ENCODE measurements at places on chromosomes 12 and 14.

DNA sequence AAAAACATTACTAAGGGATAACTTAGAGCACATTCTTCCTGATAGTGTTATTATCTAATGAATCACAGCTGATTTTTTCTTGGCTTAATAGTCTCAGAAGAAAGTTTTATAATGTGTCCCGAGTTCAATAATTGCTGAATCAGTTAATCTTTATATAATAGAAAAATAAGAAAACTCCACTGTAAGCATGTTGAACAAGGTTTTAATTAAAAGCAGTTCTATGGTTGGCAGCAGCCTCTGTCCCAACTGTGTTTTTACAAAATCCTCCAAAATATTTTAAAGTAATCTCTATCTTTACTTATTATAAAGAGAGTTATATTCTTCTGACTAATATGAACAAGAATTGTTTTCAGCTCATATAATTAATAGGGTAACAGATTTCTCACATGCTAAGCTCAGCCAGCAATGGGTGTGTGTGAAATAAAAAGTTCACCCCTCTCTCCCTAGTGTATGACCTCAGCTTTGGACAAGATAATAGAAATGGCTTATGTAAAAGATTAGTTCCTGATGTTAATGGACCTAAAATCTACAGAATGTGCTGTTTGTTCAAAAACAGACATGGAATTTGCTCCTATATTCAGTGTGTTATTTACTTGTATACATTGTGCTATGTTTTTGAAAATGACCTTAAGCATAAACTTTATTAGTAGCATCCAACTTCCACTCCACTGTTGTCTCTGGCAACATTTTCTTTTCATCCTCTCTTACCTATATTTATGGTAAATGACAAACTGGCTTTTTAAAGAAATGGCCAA lies 67.1 kb upstream of the DCN start:
- no peak for DNase-seq

- DNase-seq: no peak
These were observed 282.2 kb upstream of the FAR2 start for GRCh38 chr12:28866715-28867503.

DNA sequence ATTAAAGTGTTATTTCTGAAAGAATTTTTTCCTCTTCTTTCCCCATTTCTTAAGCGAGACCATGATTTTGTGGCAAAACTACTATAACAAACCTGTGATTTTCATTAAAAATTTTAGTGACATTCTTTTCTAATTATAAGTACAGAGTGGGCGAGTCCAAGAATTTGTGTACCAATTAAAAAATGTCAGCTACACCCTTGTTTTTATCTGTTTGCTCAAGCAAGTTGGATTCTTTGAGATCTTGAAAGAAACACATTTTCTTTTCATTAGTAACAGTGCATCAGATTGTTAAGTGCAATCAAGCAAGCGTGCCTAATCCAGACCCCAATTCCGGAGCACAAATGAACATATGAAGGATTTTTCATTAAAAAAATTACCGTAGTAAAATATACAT lies 338.8 kb upstream of the DDHD1 start:
- no peak for DNase-seq

GRCh38 chr12:91278126-91278525 lies 95.5 kb upstream of the DCN start:
- no peak for DNase-seq

- no peak for DNase-seq
These were observed 39.6 kb downstream of the CHST11 start for GRCh38 chr12:104496336-104496735.

- DNase-seq: no peak
These were observed 215.9 kb upstream of the BMP4 start for GRCh38 chr14:54172562-54172961.

GRCh38 chr14:41062826-41063225 lies 543.9 kb upstream of the LRFN5 start:
- no peak for DNase-seq

DNA sequence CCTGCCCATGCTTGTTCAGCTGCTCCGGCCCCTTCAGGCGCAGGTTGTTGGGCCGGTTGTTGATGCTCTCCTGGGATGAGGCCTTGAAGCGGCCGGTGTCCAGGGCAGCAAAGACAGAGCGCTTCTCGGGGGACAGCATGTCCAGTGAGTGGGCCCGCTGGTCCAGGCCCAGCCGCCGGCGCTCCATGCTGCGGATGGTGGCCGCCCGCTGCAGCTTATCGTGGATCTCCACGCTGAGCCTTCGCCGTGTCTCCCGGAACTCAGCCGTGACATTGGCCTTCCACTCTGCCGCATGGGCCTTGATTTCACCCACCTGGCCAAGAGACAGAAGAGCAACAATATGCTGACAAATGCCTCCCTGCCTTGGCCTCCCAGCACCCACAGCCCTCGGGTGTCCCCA lies 137.2 kb downstream of the KCNK10 start:
- DNase-seq: no peak

DNA sequence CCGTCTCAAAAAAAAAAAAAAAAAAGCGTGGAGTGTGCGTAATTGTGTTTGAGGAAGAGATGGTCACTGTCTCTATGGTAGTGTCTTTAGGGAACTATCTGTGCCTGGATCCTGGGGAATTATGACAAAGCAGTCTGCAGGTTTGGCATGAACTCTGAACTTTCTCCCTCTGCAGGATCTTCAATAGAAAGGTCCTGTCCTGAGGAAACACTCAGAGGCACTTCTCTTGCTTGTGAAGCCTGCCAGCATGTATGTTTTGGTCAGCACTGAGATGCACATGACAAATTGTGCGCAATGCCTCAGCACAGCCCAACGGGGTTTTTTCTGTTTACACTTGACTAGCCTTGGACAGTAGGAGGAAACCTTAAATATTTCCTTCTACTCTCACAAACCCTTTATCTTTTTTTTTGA lies 46.6 kb downstream of the ATF7 start:
- no peak for DNase-seq

GRCh38 chr12:108482717-108483212 lies 32.3 kb upstream of the FICD start:
- no peak for DNase-seq

DNA sequence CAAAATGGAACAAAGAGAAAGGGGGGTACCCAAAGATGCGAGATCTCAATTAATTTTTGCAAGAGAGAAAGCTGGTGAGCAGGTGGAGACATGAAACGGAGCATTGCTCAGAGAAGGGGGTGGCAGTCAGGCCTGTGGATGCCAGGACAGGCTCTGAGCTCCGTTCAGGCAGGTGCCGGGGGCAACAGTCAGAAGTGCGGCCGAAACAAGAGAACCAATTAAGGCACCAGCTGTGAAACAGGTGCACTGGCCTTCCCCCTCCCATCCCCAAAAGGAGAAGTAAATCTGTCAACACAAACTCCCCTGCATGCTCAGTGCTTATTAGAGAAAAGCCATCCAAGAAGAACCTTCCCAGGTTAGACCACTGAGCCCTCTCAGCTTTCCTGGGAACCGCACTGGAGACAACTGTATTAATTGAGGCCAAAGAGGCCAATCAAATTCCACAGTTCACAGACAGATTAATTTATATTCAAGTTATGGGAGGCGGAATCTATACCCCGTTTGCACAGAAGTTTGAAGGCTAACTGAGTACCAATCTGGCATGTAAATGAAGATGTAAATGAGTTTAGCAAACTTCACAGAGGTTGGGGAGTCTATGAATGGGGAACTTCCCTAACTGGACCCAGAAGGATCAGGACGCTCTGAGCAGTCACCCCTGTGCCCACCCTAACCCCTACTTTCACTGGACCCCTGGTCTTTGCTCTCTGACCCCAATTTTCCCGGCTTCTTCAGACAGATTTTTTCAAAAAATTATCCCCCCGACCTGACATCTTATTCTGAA lies 20.9 kb downstream of the OAS2 start:
- no peak for DNase-seq

- no peak for DNase-seq
These were observed 323.1 kb upstream of the FBXO33 start for GRCh38 chr14:39755269-39755878.

GRCh38 chr12:86948851-86949250 lies 692.7 kb upstream of the MGAT4C start:
- no peak for DNase-seq

GRCh38 chr12:104682790-104683279 lies 226.1 kb downstream of the CHST11 start:
- DNase-seq: peak; percentile 56

DNA sequence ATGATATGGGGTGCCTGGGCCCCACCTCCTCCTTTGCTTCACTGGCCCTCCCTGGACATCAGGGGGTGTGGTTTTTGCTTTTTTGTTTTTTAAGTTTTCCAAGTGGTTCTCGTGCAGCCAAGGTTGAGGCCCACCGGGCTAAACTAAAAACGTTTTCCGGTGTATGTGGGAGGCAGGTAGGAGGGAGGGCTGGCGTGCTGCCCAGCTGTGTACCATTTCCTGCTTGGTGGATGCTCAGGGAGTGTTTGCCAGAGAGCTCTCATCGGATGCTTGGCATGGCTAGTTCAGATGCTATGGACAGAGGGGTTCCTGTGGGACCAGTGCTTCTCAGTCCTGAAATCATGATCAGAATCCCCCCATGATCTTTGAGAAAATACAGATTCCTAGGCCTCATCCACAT lies 246.4 kb downstream of the CACNA1C start:
- DNase-seq: no peak

DNA sequence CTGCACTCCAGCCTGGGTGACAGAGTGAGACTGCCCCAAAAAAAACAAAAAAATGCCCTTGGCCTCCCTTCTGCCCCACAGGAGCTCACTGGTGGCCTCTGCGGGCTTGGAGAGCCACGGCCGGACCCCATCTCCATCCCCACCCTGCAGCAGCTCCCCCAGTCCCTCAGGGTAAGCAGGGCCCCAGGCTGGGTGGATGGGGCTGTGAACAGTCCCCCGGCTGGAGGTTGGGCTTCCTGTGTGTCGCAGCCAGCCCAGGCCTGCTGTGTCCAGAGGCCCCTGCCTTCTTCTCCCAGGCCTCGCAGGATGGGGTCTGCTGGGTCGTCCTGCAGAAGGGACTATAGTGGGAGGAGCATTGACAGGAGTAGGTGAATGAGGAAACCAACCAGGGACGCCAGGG lies 15.4 kb upstream of the PUS1 start:
- no peak for DNase-seq

- DNase-seq: no peak
These were observed 88.0 kb downstream of the ACADS start for GRCh38 chr12:120813588-120814153.

GRCh38 chr14:104894331-104895206 lies 29.5 kb downstream of the CEP170B start:
- no peak for DNase-seq

GRCh38 chr12:57455374-57456144 lies 452 bp downstream of the INHBE start:
- DNase-seq: no peak

DNA sequence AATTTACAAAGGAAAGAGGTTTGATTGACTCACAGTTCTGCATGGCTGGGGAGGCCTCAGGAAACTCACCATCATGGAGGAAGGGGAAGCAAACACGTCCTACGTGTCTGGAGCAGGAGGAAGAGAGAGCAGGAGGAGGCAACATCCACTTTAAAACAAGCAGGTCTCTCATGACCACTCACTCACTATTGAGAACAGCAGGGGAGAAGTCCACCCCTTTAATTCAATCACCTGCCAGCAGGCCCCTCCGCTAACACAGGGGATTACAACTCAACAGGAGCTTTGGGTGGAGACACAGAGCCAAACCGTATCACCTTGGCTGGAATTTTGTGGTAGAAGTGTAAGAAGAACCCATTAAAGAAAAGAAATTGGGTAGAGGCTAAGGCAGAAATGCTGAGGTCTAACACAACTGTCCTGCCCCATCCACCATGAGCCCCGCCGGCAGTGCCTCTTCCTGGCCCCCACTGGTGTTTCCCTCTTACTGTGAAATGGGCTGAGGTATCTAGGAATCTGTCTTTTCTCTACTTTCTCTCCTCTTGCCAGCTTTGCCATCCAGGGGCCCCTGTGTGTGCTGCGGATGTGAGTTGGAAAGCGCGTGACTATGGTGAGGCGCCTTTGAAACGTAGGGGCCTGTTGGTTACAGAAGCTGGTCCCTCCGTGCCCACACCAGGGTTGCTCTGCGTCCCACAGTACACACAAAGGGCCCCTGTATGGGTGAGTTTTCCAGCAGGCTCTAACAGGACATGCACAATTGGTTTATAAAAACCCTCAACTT lies 108.0 kb upstream of the TMEM132D start:
- DNase-seq: no peak

- no peak for DNase-seq
These were observed 42.2 kb downstream of the TAOK3 start for GRCh38 chr12:118330421-118331018.

GRCh38 chr12:13135371-13136178 lies 32.1 kb upstream of the GSG1 start:
- no peak for DNase-seq

DNA sequence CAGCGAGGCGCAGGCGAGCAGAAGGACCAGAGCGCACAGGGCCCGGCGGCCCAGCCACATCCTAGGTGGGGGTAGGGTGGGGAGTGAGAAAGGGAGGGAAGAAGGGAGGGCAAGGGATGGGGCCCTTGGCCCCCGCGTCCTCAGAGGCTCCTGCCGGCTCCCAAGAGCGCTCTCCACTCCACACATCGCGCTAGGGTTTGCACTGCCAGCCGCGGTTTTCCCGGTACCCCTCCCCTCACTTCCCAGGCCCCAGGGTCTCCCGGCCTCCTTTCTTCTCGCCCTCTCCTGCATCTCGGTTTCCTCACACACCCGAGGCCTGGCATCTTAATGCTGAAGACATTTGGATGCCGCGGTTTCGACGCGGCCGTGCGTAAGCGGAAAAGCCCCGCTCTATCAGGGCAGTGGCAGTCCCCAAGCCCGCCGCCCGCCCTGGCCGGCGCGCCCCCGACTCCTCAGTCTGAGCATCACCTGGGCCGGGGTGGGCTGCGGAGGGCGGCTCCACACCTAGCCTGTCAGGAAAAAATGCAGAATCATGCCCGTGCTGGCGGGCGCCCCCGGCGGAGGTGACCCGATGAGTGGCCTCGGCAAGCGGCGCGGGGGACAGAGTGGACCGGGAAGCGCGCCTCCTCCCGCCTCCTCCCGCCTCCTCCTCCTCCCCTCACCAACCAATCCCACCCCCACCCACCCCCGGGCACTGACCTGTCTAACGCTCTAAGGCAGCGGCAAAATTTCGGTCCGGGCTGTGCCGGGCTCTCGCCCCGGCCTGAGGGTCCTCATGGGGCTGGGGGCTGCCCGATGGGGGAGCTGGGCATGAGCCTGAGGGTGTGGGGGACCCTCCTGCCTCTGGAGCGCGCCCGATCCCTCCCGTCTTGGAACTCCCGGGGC lies 686 bp downstream of the B4GALNT1 start:
- DNase-seq: no peak

DNA sequence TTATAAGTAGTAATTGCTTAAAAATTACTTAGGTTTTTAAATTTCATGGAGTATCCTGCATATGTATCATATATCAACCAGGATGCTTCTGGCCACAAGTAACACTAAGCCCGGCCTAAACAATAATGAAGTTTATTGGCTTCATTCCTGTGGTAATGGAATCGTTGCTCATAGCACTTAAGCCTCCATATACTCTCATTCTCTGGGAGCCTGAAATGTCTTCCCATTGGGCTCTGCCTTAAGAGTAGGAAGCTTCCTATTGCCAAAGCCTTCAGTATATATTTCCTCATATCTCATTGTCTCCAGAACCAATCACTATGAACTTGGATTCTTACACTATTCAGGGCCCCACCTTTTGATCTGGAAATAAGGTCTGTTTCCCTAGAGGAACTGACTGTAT lies 83.8 kb upstream of the DNM1L start:
- DNase-seq: no peak

GRCh38 chr12:30980955-30981662 lies 54.6 kb downstream of the TSPAN11 start:
- no peak for DNase-seq

GRCh38 chr14:33676135-33676566 lies 274.7 kb downstream of the EGLN3 start:
- DNase-seq: no peak

GRCh38 chr12:124150168-124150567 lies 144.7 kb upstream of the RFLNA start:
- DNase-seq: no peak

All from stimulated activated CD8-positive, alpha-beta memory T cell treated with anti-CD3 and anti-CD28 coated beads, Interleukin-2, amount 100 ng/mL, for 48 hours (primary cell).